ENCODE measurements at places on chromosomes 4 and X.

DNA sequence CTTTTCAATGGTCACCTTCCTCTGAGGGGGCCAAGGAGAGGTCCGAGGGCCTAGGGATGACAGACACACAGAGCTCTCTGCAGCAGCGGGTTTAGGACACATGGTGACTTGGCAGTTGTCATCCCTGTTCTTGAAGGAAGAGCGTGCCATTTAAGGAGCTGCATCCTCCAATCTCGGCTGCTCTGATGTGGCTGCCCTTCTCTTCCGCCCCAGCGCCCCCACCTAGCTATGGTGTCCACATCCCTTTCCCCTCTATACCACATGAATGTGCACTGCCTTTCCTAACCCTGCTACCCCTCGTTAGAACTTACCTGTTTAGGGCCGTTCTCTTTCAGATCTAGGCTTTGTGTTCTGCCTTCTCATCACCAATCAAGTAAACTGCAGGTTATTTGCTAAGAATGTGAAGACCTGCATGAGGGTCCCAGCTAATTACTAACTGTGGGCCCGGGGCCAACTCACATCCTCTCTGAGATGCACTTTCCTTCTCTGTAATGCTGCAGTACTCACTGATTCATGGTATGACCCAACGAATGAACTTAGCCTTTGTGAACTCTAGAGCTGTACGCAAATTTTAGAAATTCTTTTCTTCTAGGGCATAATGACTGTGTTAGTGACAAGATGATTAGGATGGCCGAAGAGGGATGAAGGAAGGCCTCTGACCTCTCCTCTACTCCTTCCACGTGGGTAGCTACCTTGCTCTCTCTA lies 38.2 kb downstream of the CHST7 start:
- DNase-seq = no peak

- DNase-seq = peak; percentile 42
Measured at GRCh38 chr4:145935253-145936141, 3.1 kb downstream of the ZNF827 start.

DNA sequence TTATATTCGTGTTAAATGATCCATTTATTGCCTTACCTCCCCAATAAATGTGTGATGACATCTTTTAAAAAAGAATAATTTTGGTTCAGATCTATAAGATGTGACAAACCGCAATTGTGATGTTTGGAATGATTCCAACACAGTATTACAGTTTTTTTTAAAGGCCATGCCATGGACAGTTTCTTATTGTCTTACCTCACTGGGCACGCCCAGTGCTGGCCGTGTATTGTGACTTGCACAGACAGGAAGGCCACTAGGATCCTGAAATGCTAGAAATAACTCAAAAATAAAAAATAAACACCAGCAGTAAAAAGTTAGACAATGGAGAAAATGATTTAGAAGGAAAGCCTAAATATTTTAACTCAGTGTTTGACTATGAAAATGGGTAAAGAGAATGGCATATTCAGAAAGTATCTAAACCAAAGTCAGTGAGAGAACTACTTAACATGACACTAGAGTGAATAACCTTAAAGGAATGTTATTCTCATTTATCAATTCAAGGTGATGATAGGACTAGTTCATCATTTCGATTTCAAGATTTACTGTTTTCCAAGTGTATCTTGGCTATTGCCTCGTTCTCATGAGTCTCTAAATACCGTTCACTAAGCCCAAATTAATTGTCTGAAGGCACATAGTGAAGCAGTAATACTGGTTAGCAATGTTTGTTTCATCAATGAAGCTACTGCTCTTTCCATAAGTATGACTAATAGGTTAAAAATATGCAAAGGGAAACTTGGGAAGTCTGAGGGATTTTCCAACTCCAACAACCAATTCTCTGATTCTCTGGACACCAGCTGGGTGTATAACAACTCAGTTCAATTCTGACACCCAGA lies 46.1 kb upstream of the VEGFC start:
- DNase-seq = peak; percentile 91

DNA sequence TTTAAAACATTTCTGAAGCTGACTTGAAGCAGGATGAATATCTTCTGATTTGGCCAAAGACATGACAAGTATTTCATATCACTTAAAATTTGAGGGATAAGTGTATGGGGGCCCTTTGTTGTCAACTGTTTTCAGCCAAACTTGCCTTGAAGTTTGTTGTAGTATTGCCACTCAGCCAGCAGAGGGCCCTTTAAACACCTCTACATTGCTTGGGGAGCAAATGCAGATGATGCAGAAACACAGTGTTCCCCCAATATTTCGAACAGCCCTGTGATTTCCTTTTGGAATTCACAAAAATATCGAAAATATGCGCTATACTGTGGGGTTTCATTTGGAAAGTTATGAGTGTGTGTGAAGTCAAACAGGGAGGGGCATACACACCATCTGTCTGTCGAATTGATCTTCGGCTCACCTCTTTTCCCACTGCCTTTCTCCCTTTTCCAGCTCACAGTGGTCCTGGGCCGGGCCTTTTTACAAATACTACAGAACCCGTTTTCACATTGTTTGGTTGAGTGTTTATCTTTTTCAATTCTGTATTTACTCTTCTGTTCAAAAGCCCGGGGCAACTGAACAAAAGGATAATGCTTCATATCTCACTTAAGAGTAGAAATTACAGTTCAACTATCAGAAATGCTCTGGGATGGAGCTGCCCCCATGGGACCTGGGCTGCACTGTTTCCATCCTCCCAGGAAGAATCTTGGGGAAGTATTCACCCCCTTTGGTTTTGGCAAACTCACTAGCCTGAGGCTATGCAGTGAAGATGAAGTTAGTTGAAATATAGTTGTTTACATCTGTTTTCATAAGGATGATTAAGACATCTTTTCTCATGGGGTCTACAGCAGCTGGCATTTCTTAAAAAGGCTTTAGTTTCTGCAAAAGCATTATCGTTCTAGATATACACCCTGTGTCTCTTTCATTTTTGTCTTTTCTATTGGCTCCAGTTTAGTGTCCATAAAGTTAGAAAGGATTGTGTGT lies 137.6 kb downstream of the EGF start:
- DNase-seq = peak; percentile 39

GRCh38 chrX:53084863-53085262 lies 2.7 kb downstream of the TSPYL2 start:
- no peak for DNase-seq

DNA sequence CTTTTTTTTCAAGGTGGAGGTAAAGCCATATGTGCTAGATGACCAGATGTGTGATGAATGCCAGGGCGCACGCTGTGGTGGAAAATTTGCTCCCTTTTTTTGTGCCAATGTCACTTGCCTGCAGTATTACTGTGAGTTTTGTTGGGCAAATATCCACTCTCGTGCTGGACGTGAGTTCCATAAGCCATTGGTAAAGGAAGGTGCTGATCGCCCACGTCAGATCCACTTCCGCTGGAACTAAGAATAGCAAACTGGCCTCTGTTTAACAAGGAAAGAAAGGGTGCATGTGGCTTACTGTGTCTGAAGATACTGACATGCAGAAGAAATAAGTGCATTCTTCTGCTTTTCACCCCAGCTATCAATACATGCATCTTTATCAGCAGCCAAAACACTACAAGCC lies 63.9 kb downstream of the CPEB2 start:
- no peak for DNase-seq

GRCh38 chr4:77347351-77347966 lies 190.5 kb downstream of the CCNG2 start:
- DNase-seq = no peak

GRCh38 chr4:83639849-83640493 lies 104.1 kb downstream of the GPAT3 start:
- peak; percentile 65 for DNase-seq

DNA sequence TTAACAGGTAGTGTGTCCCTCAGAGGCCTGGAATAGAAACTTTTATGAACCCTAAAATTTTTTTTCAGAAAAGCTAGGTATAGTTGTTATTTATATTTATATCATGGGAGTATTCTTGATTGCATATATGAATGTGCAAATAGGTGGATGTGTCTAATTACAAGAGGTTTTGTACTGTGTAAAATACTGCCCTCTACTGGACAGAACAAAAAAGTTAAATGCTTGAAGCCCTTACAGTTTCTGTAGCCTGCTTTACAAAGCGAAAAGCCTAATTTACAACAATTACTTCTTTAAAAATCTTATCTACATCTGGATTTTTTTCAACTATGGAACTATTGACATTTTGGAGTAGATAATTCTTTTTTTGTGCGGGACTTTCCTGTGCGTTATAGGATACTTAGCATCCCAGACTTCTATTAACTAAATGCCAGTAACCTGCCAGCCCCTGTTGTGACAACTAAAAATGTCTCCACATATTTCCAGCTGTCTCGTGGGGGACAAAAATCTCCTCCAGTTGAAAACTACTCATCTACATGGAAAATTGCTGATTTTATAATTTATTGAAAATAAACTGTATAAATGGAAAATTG lies 35.1 kb downstream of the ENPEP start:
- DNase-seq = peak; percentile 57

Measured in fibroblast of skin of back (primary cell).